ENCODE measurements at places on chromosomes 12 and 14.

DNA sequence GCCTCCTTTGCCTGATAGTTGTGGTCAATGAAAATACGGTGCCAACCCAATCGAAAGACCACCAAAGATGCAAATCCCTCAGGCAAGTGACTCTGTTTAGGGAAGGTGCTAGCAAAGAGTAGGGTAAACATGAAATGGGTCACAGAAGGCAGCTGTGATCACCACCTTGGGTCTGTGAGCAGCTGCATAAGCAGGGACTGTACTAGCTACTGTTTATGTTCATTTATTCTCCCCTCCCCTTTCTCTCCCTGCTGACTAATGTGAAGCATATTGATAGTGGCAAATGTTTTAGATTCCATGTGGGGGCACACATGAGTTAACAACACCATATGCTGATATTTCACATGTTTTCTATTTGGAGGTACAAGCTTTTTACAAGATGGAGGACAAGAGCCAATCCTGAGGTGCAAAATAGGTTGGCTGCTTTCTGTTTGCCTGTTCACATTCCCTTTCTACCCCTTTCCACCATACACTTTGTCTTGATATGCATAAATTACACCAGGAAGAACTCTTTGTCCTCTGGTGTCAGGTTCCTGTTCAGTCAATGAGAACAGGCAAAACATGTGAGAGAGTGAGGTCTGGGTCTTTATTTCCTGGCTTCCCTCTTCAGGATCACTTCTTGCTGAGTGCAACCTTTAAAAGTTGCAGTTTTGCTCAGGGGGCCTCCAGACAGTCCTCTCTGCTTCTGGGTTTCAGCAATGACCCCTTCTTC, 71.1 kb downstream of the AVPR1A start:
- DNase-seq, result no peak

DNA sequence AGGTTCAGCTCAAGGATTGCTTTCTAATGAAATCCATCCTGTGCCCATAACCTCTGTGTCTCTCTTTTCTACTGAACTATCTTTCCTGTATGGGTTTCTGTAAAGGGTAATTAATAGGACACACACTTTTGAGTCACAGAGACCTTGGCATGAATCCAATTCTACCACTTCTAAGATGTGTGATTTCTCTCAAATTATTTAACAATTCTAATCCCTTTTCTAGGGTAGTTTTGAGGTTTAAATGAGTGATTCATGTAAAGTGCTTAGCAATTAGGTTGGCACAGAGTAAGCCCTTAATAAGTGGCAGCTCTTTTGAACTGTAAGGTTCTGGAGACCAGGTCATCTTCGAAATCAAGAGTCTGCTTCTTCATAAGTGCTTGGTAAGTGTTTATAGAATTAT, 202.7 kb downstream of the RASSF9 start:
- no peak for DNase-seq

DNA sequence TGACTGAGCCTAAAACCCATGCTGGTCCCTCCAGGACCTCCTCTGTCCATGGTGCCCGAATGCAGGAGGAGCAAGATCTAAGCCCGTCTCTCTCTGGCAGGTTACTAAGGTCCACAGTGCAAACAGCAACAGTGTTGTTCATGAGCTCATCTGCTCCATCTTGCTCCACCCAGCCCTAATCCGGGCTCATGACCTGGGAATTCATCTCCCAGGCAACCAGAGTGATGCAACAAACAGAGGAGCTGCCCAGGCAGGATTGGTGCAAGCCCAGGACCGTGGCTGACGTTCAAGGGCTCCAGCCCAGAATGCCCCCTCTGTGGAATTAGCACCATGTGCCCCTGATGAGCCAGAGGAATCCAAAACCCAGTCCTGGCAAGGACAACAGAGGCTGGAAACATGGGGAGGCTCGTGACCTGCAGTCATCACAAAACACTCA, 29.9 kb downstream of the HSPB8 start:
- no peak for DNase-seq

DNA sequence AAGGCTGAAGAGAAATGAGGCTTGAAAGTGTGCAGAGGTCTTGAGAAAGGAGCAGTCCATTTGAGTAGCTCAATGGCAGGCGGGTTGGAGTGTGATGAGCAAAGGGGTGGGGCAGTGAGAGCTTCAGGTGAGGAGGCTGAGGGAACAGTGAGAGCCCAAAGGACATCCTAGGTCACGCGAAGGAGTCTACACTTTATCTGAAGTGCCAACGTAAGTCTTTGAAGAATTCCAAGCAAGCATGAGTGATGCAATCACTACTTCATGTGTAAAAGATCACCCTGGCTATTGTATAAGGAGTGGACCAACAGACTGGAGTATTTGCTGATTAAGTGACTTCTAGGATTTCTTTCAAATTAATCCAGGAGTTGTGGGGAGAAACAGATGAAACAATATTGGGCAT, 159.9 kb upstream of the HIF1A start:
- DNase-seq, result no peak

DNA sequence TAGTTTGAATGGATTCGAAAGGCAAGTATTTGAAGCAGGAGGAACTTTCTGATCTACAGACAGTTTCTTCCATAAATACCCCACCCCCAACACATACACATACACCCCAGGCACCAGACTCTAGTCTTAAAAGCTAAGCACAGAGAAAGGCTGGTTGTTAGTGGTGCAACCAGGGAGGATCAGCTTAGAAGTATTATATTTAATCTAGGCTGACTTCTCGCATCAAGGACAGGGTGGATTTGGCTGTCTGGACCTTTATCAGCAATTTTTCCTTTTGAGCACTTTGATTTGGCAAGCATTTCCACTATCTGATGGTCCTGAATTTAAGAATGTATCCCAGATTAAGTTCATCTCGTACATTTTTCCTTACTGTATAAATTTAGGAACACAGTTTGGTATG, 1489.8 kb upstream of the FLRT2 start:
- no peak for DNase-seq

- DNase-seq, result no peak
Measured at GRCh38 chr12:67447180-67447579, 178.0 kb downstream of the CAND1 start.

DNA sequence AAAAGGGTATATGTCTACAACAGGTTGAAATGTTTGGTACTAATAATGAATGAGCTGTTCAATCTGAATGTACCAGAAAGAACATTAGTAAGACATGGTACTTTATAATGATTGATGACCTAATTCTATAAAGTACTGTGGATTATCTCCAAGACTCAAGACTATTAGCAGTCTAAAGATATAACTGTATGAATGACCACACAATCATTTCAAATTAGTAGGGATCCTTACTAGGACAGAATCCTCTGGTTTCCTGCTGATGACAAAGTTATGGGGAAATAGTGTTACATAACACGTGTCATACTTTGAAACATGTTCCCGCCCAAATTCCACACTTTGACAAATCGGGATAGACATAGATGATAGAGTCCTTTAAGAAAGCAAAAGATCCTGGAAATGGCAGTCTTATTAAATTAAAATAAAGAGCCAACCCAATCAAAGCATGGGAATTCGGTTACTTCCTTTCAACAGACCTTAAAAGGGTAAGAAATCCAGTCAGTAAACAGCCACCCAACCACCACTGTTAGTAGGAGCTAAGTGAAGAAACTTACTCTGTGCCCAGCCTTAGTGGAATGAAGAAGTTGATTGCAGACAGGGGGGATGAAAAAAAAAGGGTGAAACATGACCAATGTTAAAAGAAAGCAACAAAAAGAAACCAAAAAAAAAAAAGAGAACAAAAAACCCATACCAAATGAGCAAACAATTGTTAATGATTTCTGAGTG, 2.8 kb downstream of the VPS29 start:
- no peak for DNase-seq

- no peak for DNase-seq
Measured at GRCh38 chr14:104601786-104602185, 2.8 kb downstream of the TMEM179 start.

- no peak for DNase-seq
Measured at GRCh38 chr12:6620137-6620884, 13.1 kb upstream of the CHD4 start.

GRCh38 chr14:101810897-101811621, 49.5 kb downstream of the PPP2R5C start:
- no peak for DNase-seq

DNA sequence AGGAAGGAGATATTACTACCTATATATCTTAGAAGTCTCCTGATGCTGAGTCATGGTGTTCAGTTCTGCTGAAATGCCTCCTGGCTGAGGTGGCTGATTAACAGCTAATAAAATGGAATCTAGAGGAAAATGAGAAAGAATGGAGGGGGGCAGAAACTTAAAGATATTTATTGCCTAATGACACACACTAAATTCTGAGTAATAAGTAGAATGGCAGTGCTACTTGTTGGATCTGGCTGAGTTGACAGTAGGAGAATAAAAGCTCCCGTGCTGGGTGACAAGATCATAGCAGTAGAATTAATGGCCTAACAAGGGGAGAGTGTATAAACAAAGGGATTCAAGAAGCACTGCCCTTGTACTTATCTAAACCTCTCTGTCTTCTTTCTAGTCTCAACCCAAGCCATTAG, 137.5 kb downstream of the CNTN1 start:
- no peak for DNase-seq

DNA sequence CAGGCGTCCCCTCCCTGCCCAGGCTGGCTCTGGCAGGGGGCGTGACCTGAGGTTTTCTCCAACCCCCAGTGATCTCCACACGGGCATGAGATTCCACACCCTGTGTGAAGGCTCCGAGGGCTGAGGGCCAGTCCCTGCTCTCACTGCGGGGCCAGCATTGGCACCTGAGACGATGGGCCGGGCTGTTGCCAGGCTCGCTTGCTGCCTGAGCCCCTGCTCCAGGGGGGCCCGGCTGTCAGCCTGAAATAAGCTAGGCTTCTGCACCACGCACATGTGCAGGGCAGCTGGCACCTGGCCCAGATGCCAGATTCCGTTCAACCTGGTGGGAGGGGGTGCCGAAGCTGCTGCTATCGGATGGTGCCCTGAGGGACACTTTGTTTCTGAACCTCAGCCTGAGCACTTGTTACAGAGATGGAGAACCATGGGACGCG, 196.5 kb upstream of the PRMT8 start:
- DNase-seq, result no peak

GRCh38 chr14:64364907-64365306, 23.2 kb upstream of the MTHFD1 start:
- no peak for DNase-seq

DNA sequence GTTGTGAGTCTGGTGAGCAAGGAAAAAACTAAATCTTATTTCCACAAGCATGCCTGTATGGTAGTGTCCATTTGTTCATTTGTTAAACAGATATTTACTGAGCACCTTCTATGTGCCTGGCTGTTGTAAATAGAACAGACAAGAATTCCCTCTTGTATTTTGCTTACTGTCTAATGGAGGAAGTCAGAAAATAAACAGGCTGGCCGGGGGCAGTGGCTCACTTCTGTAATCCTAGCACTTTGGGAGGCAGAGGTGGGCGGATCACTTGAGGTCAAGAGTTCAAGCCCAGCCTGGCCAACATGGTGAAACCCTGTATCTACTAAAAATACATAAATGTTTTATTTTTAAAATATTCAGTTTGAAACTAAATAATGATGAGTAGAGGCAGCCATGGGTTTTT, 79.3 kb downstream of the GTF2A1 start:
- DNase-seq, result no peak

- no peak for DNase-seq
Measured at GRCh38 chr14:95059126-95059525, 98.2 kb downstream of the DICER1 start.

- no peak for DNase-seq
Measured at GRCh38 chr14:102026934-102027333, 59.9 kb downstream of the HSP90AA1 start.

DNA sequence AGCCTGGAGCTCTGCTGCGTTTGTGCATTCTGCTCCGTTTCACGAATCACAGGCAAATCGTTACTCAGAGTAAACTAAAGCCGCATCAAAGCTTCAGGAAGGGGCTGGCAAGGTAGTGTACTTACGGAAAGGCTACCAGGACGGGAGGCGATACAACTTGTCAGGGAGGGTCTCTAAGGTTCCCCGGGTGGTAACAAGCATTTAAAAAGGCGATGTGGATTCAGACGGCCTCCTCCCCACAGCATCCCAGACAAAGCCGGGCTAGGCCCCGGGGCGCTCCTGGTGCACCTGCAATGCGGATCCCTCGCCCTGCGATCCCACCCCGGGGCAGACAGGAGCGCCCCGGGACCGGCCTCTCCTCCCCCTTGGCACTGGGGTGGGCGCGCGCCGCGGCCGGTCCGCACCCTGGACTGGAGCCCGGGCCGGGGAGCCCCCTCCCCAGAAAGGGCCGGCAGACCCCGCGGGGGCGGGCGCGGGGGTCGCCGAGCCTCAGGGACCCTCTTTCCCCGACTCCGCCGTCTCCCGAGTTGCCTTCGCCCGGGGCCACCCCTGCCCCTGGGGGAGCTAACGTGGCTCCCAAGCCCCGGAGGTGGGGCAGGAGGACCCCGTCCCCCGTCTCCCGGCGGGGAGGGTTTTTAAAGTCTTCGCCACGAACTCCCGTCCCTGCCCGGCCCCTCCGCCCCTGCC, 718 bp downstream of the CCDC92 start:
- no peak for DNase-seq

DNA sequence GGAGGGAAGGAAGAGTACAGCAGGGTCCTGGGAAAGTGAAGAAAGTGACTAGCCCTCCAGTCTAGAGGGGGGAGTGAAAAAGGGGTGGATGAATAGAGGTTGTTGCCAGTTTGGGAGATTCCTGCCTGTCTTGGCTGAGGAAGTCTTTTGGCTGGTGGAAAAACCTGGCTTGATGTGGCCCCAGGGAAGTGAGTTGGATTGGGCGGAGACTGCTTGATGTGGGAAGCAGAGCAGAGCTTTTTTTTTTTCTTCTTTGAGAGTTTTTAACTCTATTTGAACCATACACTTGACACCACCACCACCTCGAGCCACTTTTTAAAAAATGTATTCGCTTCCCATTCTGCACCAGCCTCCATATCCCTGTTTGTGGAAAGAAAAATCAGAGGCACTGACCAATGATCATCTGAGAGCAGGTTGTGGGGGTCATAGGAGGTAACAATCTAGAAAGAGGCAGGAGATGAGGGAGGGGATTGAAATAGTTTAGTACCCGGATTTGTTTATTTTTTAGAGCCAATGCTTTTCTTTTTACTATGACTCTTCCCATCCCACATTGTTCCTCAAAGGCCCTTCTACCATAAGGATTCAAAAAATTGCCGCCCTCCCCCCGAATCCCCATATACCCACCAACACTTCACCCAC, 690 bp upstream of the DTX3 start:
- DNase-seq, result no peak

GRCh38 chr12:57166971-57167371, 19.6 kb upstream of the LRP1-AS start:
- no peak for DNase-seq

DNA sequence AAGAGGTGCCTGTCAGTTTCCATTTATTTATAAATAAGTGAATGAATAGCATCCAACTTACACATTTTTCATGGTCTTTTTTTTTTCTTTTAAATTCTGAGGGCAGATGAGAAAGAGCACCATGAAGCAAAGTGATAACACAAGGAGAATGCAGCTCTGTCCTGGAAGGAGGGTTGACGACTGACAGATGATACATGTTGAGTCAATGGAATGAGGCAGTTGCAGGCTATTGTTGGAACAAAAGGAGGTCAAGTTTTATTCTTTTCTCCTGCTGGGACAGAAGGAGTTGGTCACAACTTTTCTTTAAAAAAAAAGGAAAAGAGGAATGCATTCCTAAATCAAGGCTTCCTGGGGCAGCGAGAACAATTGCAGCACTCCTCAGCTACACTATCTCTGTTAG, 119.9 kb upstream of the PLEKHG7 start:
- DNase-seq, result no peak
